Tibial nerve (tissue), 4 donors: ENCODE measurements at places on chromosomes 7 and 10.

DNA sequence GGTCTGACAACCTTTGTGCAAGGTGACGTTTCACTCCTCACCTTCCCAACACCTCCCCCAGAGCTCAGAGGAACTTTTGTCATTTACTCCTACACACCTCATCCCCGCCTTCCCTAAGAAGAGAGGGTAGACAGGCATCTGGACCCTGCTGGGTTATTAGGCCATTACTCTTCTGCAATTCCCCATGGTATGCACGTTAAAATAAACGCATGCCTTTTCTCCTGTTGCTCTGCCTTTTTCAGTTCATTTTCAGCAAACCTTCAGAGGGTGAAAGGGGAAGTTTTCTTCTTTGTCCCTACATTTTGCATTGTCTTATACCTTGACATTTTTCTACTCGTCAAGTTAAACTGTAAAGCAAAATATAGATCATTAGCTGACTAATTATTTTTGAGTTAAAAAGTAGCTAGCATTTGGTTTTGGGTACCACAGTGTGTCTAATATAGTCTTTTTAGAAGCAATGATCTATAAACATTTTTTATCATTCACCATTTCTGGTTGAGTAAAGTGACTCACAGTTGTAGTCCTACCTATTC, 10.5 kb upstream of the EDRF1 start:
- no peak overlapping the region for H3K4me3 ChIP-seq
- H3K27me3 ChIP-seq, result no peaks in the 10 kb centered on the region
- H3K4me1 ChIP-seq, result no peaks in the 10 kb centered on the region
- H3K36me3 ChIP-seq, result peaks cover 14% of the 10 kb centered on the region
- no peak for DNase-seq

- no peaks in the 10 kb centered on the region for H3K27me3 ChIP-seq
- H3K36me3 ChIP-seq, result no peaks in the 10 kb centered on the region
- no peaks in the 10 kb centered on the region for H3K4me1 ChIP-seq
- H3K27ac ChIP-seq, result no peak overlapping the region
- H3K4me3 ChIP-seq, result no peak overlapping the region
- no peak for DNase-seq
Observed at GRCh38 chr7:26620352-26620751, 244.0 kb downstream of the SKAP2 start.

DNA sequence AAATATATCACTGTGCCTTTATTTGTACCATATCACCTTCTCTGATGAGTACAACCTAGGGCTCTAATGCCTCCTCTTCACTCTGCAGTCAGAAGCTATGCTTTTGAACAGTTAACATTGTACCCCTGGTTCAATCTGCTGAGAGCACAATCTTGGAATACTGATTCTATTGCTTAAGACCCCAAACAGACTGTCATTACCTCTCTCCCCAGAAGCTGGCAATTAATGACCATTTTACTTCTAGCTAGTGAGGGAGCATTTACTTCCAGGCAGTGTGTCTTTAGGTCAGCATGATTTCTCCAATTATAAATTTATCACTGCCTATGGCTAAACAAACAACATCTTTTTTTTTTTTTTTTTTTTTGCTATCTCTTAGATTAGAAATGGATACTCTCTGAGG, 36.0 kb upstream of the SPOCK2 start:
- no peak overlapping the region for H3K27ac ChIP-seq
- DNase-seq, result no peak
- H3K27me3 ChIP-seq, result no peaks in the 10 kb centered on the region
- H3K4me1 ChIP-seq, result no peaks in the 10 kb centered on the region
- no peak overlapping the region for H3K4me3 ChIP-seq

DNA sequence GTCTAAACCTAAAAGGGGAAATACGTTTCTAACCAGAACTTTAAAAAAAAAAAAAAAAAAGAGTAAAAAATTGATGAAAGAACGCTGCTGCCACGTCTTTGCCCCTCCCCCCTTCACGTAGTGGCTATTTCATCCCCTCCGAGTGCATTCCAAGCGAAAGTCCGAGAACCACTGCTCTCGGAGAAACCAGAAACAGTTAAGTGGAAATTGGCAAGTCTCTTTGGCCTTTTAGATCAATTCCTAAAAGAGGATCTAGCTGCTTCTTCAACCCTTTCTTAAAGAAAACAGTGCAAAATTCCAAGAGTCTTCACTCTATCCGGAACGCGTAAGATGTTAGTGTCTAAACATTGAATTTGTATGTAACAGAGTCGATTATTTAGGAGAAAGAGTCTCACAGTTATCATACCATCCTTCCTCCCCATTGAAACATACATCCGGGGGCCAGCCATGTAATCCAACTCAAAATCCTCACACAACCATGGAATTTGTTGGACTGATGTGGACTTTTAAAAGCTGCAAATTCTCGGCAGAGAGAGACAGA, 1.1 kb downstream of the P4HA1 start:
- no peaks in the 10 kb centered on the region for H3K36me3 ChIP-seq
- H3K4me3 ChIP-seq, result peak overlapping the region; percentile 75
- DNase-seq, result peak; percentile 35
- H3K4me1 ChIP-seq, result peaks cover 24% of the 10 kb centered on the region
